Endothelial cell (in vitro differentiated cells): ENCODE measurements at places on chromosomes 7 and 10.
A peak's percentile ranks its signal among the peaks of the same experiment; 100 is the strongest.

GRCh38 chr10:113339121-113339520 lies 213.7 kb upstream of the HABP2 start:
- DNase-seq: no peak
- H3K27me3 ChIP-seq: peaks cover 2% of the 10 kb centered on the region
- H3K27ac ChIP-seq: no peak overlapping the region
- peaks cover 1% of the 10 kb centered on the region for H3K36me3 ChIP-seq
- no peak overlapping the region for H3K4me3 ChIP-seq

GRCh38 chr7:54725255-54725654 lies 33.8 kb downstream of the SEC61G start:
- DNase-seq: no peak
- H3K27me3 ChIP-seq: peaks cover 7% of the 10 kb centered on the region
- H3K4me3 ChIP-seq: no peak overlapping the region
- H3K27ac ChIP-seq: no peak overlapping the region

DNA sequence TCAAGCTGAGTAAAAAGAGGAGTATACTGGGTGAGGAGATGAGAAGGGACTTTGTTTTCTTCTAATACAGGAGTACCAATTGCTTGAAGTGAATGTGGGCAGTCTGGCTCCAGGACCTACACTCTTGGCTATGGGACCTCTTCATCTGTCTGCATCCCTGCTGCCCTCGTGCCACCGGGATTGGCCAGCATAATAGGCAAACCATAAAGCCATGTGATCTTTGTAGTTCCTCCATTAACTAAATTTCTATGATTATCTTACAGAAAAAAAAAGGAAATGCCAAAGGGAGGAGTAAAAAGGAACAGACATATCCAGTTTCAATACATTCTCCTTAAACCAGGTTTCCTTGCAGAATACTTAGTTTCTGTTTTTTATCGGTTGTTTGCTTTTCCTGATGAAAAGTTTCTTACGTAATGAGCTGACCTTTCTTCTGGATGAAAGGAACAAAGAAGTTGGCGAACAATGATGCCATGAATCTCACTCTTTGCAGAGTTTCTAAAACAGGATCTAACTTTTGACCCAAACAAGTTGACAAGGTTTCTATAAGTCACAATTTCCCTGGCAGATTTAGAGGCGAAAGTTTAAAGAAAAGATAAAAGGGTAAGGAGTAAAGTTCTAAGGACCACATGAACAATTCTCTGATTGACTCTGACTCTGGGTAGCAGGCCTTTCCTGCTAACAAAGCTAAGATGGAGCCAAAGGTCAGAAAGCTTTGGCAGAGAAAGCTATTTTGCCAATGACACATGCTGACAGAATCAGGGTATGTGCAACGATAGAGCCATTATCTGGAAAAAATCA lies 54.1 kb downstream of the LAMB1 start:
- peaks cover 5% of the 10 kb centered on the region for H3K27me3 ChIP-seq
- H3K36me3 ChIP-seq: peaks cover 85% of the 10 kb centered on the region
- H3K27ac ChIP-seq: no peak overlapping the region

DNA sequence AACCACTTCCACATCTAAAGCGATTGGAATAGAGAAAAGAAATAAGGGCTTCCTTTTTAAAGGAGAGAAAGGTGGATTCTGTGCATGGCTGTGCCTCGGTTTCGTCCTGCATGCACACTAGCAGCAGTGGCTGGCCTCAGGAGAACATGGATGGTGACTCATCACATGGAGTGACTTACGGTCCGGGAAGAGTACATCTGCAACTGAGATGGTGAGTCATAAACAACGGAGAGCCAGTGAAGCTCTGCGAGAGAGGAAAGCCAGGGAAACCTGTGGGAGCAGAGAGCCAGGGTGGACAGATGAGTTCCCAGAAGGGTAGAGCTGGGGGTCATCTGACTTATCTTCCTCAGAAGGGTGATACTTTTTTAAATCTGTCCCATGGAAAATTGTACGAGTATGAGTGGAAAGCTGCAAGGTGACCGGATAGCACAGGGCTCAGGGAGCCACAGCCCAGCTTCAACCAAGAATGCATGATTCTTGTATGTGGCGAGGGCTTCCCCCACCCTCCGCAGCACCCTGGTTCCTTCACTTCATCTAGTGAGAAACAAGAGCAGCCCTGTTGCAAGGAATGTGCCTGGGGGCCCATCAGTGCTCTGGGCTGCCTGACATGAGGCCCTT lies 259.1 kb downstream of the KLF6 start:
- H3K4me3 ChIP-seq: no peak overlapping the region
- H3K4me1 ChIP-seq: no peaks in the 10 kb centered on the region
- no peak overlapping the region for H3K27ac ChIP-seq
- DNase-seq: no peak
- H3K27me3 ChIP-seq: peaks cover 2% of the 10 kb centered on the region
- H3K36me3 ChIP-seq: no peaks in the 10 kb centered on the region

- H3K27ac ChIP-seq: no peak overlapping the region
- H3K27me3 ChIP-seq: no peaks in the 10 kb centered on the region
- no peak for DNase-seq
- no peak overlapping the region for H3K4me3 ChIP-seq
Observed at GRCh38 chr7:34162677-34163076, 257.3 kb downstream of the BMPER start.

GRCh38 chr7:151934584-151934983 lies 21.7 kb upstream of the GALNTL5 start:
- peaks cover 4% of the 10 kb centered on the region for H3K27me3 ChIP-seq
- no peak overlapping the region for H3K27ac ChIP-seq
- no peak for DNase-seq
- H3K4me1 ChIP-seq: peaks cover 4% of the 10 kb centered on the region

DNA sequence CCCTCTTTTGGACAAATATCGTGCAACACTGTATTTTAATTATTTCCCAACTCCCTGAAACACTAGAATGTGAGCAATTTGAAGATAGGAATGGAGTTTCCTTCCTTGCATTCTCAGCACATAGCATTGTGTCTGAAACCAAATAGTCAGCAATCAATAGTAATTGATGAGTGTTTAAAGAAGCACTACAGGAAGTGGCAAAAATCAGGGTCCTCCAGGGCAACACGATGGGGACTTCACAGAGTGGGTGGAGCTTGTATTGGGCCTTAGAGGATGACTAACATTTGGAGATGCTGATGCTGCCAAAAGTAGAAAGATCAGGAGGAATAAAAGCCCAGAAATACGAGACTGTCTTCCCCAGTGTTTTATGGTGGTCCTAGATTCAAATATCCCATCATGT lies 94.9 kb downstream of the NPSR1 start:
- peaks cover 2% of the 10 kb centered on the region for H3K4me1 ChIP-seq
- no peak overlapping the region for H3K4me3 ChIP-seq
- H3K36me3 ChIP-seq: no peaks in the 10 kb centered on the region
- H3K27me3 ChIP-seq: peaks cover 5% of the 10 kb centered on the region
- no peak overlapping the region for H3K27ac ChIP-seq

DNA sequence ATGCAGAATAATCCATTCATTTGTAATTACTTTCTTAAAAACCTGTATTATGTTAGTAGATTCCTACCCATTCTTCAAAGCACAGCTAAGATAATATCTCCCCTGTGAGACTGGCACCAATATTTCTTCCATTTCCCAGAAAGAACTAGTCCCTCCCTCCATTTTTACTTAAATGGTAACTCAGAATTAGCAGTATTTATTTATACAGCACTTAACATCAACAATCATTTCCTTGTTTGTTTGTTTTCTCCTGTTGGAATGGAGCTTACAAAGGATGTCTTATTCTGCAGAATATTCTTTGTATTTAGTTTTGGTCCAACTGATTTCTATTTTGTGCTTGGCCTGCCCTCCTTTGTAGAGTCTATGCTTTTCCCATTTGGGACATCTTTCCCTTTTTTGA lies 32.1 kb upstream of the PTPN12 start:
- H3K4me3 ChIP-seq: no peak overlapping the region
- H3K4me1 ChIP-seq: peaks cover 10% of the 10 kb centered on the region
- H3K27ac ChIP-seq: no peak overlapping the region

- no peak overlapping the region for H3K4me3 ChIP-seq
- H3K4me1 ChIP-seq: no peaks in the 10 kb centered on the region
- no peak for DNase-seq
- H3K27me3 ChIP-seq: peaks cover 1% of the 10 kb centered on the region
Observed at GRCh38 chr7:118731854-118732253, 507.4 kb downstream of the ANKRD7 start.

GRCh38 chr10:60291344-60291930 lies 98.2 kb downstream of the ANK3 start:
- H3K27me3 ChIP-seq: no peaks in the 10 kb centered on the region
- no peak for DNase-seq
- H3K27ac ChIP-seq: no peak overlapping the region
- no peak overlapping the region for H3K4me3 ChIP-seq
- no peaks in the 10 kb centered on the region for H3K36me3 ChIP-seq
- H3K4me1 ChIP-seq: peaks cover 4% of the 10 kb centered on the region

- DNase-seq: no peak
- peak overlapping the region; percentile 59 for H3K4me3 ChIP-seq
- H3K27ac ChIP-seq: peak overlapping the region; percentile 87
Observed at GRCh38 chr7:2644562-2645273, 12.9 kb downstream of the TTYH3 start.

- no peak overlapping the region for H3K27ac ChIP-seq
- DNase-seq: no peak
- no peaks in the 10 kb centered on the region for H3K4me1 ChIP-seq
- H3K27me3 ChIP-seq: peaks cover 1% of the 10 kb centered on the region
- no peaks in the 10 kb centered on the region for H3K36me3 ChIP-seq
- H3K4me3 ChIP-seq: no peak overlapping the region
Observed at GRCh38 chr7:84219310-84219709, 24.7 kb upstream of the SEMA3A start.

DNA sequence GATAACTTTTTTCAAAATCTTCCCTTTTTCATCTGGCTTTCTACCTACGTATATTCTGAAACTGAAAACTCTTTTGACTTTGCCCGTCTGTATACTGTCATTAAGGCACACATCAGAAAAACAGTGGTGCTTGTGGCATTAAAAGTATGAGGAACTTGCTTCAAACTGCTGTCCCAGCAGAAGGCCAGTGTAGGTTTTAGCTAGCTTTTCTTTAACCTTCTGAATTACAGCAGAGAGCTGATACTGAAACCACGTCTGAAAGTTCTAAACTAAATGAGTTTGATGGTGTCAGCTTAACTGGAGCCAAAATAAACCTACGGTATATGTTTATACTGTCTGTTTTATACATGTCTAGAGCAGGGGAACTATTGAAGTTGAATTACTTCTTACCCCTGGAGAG lies 283.4 kb downstream of the TFEC start:
- H3K36me3 ChIP-seq: no peaks in the 10 kb centered on the region
- H3K4me3 ChIP-seq: no peak overlapping the region
- H3K4me1 ChIP-seq: no peaks in the 10 kb centered on the region

DNA sequence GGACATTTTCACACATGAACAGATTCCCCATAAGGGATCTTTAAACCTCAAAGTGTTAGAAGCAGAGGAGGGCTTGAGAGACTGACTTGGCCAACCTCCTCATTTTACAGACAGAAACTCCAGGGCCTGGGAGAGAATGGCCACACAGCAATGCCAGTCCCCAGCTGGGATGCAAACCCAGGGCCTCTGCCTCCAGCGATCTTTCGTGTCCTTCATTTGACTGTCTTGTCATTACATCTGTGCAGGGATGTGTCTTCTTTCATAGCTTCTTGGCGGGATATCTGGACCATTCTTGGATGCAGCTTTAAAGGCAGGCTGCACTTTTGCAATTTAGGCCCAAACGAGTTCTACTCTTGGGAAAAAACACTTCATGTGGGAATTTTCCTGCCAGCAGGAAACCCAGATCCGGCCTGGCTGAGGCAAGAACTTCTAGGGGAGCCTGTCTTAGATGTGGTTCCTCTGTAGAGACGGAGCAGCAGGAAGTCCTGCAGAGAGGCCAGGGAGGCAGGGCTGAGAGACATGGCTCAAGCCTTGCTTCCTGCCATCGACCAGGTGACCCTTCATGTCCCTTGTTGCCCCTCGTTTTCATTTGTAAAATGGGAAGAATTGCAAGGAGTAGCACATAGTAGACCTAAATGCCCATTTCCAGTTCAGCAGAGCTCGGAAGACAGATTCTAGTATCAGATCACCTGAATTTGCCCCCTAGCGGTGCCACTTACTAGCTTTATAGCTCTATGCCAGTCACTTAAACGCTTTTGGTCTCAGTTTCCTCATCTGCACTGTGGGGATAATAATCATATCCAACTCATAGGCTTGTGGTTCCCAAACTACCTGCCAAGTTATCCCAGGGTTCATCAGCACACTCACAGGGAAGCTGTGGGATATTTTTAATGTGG lies 43.9 kb upstream of the SLC29A3 start:
- H3K27me3 ChIP-seq: peaks cover 30% of the 10 kb centered on the region
- H3K4me1 ChIP-seq: peaks cover 66% of the 10 kb centered on the region
- H3K4me3 ChIP-seq: peak overlapping the region; percentile 77
- no peak for DNase-seq

- H3K27ac ChIP-seq: no peak overlapping the region
- H3K36me3 ChIP-seq: peaks cover 8% of the 10 kb centered on the region
- H3K4me3 ChIP-seq: no peak overlapping the region
- H3K4me1 ChIP-seq: peaks cover 4% of the 10 kb centered on the region
- no peak for DNase-seq
- H3K27me3 ChIP-seq: peaks cover 19% of the 10 kb centered on the region
Observed at GRCh38 chr7:100490483-100491191, 6.9 kb downstream of the NYAP1 start.

- peaks cover 7% of the 10 kb centered on the region for H3K36me3 ChIP-seq
- peaks cover 8% of the 10 kb centered on the region for H3K27me3 ChIP-seq
- no peak overlapping the region for H3K4me3 ChIP-seq
Observed at GRCh38 chr7:74294191-74294998, 5.2 kb downstream of the CLIP2 start.

DNA sequence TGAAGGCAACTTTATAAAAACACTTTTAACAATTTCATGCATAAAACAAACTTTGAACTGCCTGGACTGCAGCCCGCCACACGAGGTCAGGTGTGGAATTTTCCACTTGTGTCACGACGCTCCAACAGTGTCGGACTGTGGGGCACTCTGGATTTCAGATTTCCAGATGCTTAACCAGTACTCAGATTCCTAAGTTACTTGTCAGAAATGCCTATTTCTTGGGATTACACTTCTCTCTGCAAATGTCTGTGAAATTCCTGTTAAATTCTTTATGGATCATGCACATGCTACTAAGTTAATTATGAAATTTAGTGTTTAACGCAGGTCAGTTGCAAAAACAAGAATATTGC lies 473 bp upstream of the GPER1 start:
- H3K27ac ChIP-seq: no peak overlapping the region
- H3K4me3 ChIP-seq: no peak overlapping the region
- peaks cover 6% of the 10 kb centered on the region for H3K4me1 ChIP-seq
- H3K27me3 ChIP-seq: peaks cover 5% of the 10 kb centered on the region
- DNase-seq: no peak
- H3K36me3 ChIP-seq: peaks cover 3% of the 10 kb centered on the region

GRCh38 chr7:69708857-69709256 lies 110.6 kb downstream of the AUTS2 start:
- H3K4me3 ChIP-seq: no peak overlapping the region
- H3K27ac ChIP-seq: no peak overlapping the region
- no peak for DNase-seq
- H3K36me3 ChIP-seq: no peaks in the 10 kb centered on the region
- H3K27me3 ChIP-seq: peaks cover 1% of the 10 kb centered on the region
- peaks cover 36% of the 10 kb centered on the region for H3K4me1 ChIP-seq

- peaks cover 1% of the 10 kb centered on the region for H3K27me3 ChIP-seq
- peaks cover 15% of the 10 kb centered on the region for H3K4me1 ChIP-seq
- no peak overlapping the region for H3K4me3 ChIP-seq
- H3K36me3 ChIP-seq: peaks cover 31% of the 10 kb centered on the region
- H3K27ac ChIP-seq: no peak overlapping the region
Observed at GRCh38 chr10:22550732-22551131, 163.6 kb downstream of the PIP4K2A start.

- H3K27me3 ChIP-seq: peaks cover 4% of the 10 kb centered on the region
- no peak overlapping the region for H3K4me3 ChIP-seq
- DNase-seq: no peak
- no peak overlapping the region for H3K27ac ChIP-seq
- H3K36me3 ChIP-seq: no peaks in the 10 kb centered on the region
Observed at GRCh38 chr10:30705101-30705624, 75.6 kb upstream of the LYZL2 start.
